ENCODE measurements at places on chromosomes 1 and 21. TPM values are rescaled to one million over a fixed set of nuclear protein-coding genes. Genes with fewer than 3 reads are reported as not detected.
A peak's percentile ranks its signal among the peaks of the same experiment; 100 is the strongest.

PDPN gene
- 0.91 TPM for total RNA-seq

HUNK gene
- 8.6 TPM for total RNA-seq

PFKFB2 gene
- total RNA-seq = 12.7 TPM

SH2D5 gene
- total RNA-seq = not detected

SPRR2G gene
- total RNA-seq = not detected

- DNase-seq = no peak
These were observed 2.0 kb upstream of the SYT6 start for GRCh38 chr1:114155706-114156105.

DNA sequence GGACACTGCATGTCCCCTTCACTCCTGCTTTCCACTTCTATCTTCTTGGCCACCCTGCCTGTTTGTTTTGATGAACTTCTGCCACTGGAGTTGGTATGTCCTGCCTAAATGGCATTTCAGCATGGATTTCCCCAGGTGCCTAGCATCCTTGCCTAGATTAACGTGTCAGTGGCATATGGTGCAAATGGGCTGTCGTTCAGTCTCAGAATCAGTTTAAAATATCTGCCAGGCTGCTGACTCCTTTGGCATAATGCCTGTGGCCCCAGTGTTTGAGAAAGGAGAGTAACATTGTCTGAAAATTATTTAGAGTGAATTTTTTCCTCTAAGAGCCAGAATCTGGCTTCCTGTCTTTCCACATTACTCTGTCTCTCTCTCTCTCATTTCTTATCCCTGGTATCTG is 64.9 kb upstream of the BARHL2 start:
- no peak for DNase-seq

DNA sequence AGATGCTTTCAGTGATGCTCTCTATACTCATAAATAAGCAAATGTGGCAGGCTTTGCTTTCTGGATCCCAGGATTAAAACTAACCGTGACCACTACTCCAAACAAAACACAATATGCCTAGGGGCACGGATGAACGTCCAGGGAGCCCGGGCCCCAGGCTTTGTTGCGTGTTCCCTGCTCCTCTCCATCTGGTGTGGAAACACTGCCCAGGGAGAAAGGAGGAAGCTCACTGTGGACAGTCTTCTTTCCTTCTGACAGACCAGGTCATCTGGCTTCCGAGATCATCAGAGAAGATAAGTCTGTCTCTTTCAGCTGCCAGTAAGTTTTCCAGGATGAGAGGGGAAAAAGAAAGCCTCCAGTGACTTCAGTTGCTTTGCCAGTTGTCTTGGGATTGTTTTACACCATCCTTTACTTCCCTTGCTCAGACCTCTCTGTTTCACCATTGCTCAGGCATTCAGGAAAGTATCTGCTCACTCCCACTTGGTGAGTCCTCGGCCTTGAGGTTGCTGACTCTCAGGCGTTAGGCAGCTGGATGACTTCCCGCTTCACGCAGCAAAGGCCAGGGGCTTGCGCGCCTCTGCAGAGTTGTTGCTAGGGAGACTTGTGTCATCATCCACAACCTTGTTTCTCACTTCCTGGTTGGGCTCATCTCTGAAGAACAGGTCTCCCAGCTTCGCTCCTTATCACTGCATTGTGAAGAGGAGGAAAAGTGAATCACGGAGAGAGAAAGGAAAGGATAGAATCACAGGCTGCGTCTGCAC is 20.6 kb upstream of the PGD start:
- DNase-seq = peak; percentile 24

DNA sequence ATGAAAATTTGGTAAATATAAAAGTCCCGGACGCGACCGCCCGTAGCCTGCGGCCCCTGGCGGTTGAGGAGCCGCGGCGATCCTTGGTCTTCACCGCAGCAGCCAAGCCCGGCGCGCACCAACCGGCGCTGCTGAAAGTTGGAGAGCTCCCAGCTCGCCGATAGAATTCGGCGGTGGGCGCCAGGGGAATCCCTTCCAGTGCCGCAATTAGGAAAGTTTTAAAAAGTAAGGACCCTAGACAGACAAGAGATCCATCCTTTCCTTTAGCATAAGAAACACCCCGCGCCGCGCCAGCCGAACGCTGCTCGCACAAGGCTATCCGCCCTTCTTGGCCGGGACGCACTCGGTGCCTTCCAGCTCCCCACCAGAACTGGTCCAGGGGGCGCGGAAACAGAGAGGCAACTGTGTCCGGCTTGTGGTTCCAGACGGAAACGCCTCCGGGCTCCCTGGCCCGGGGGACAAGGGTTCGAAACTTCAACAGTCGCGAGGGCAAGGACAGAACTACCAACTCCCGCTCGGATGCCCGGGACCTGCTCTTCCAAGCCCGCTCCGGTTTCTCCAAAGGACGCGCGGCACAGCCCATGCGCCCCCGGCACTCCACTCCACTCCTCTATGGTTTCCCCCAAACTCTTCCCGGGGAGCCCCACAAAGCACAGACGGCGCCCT is 1.7 kb downstream of the FAM78B start:
- peak; percentile 52 for DNase-seq

DNA sequence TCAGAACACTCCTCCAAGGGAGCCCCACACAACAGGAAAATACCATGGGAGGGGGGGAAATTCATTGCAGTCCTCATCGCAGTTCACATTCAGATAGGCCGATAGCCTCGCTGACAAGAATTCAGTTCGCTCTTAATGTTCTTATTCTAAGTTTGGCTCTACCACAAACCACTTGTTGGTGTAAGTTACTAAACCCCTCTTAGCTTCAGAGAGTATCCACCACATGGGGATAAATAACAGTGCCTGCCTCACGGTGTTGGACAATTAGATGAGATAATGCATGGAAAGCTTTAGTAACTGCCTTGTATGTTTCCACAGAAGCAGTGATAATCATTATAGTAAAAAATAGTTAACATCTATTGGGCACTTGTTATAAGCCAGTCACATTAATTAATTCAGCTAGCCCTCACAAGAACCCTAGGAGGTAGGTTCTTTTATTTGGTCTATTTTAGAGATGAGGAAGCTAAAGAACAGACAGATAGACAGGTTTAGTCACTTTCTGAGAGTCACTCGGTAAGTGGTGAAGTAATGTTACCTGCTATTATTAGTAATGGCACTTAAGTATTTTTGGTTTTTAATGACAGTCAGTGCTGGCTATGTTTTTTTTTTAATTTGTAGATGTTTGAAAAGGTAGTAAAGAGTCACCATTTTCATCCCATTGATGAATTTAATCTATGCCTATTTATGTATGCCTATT is 10.1 kb downstream of the VAV3 start:
- DNase-seq = no peak

- no peak for DNase-seq
These were observed 20.7 kb upstream of the SLC45A1 start for GRCh38 chr1:8297245-8297644.

GRCh38 chr1:101187297-101187696 is 49.5 kb upstream of the S1PR1 start:
- DNase-seq = no peak

GRCh38 chr1:31315902-31316301 is 19.1 kb downstream of the ZCCHC17 start:
- no peak for DNase-seq

GRCh38 chr1:1177452-1178206 is 3.9 kb downstream of the TTLL10 start:
- DNase-seq = no peak

DNA sequence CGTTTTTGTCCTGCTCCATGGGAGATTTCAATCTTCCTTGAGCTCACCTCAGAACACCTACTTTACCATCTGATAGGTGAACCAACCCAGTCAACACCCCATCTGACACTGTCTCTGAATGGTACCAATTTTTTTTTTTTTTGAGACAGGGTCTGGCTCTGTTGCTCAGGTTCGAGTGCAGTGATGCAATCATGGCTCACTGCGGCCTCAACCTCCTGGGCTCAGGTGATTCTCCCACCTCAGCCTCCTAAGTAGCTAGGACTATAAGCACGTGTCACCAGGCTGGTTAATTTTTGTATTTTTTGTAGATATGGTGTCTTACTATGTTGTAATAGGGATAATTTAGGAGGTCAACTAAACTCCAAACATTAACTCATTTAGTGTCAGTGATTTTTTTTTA is 36.3 kb downstream of the SPRTN start:
- no peak for DNase-seq

DNA sequence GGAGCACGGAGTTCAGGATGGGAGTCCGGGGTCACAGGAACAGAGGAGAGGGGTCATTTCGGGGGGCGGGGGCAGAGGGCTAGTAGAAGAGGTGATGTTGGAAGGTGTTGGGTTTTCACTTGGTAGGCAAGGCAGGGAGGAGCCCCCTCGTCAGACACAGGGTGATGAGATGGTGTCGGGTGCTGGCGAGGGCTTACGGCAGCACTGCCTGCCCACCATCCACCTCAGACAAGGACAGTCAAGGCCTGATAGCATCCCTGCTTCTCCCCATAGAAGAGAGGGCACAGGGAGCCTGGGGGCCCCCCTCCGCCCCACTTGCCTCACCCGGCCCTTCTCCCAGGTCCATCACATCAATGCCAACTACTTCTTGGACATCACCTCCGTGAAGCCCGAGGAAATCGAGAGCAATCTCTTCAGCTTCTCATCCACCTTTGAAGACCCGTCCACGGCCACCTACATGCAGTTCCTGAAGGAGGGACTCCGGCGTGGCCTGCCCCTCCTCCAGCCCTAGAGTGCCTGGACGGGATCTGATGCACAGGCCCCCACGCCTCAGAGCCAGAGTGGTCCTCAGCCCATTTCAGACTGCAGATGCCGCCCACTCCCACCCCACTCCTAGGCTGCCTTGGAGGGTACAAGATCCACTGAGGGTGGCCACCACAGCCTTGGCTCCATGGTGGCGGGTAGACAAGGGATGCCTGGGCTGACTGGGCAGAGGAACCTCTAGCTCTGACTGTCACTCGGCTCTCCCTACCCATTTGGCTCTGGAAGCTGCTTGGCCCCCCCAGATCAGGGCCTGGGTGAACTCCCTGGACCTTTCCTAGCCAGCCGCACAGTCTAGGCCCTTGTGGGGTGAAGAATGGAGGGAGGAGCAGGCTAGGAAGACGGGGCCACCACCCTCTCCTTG is 4.3 kb upstream of the MTFR1L start:
- no peak for DNase-seq

GRCh38 chr21:46206163-46207005 is 22.1 kb upstream of the SPATC1L start:
- no peak for DNase-seq

Measured in pancreas (tissue), 10 donors.